ENCODE measurements at places on chromosomes 2 and 18. TPM values are rescaled to one million over a fixed set of nuclear protein-coding genes. Genes with fewer than 3 reads are reported as not detected.

The EHD3 gene
- total RNA-seq, result 0.44 TPM

The CDH7 gene
- total RNA-seq, result not detected

- DNase-seq, result no peak
Observed at GRCh38 chr18:9848170-9848879, 37.4 kb upstream of the TXNDC2 start.

DNA sequence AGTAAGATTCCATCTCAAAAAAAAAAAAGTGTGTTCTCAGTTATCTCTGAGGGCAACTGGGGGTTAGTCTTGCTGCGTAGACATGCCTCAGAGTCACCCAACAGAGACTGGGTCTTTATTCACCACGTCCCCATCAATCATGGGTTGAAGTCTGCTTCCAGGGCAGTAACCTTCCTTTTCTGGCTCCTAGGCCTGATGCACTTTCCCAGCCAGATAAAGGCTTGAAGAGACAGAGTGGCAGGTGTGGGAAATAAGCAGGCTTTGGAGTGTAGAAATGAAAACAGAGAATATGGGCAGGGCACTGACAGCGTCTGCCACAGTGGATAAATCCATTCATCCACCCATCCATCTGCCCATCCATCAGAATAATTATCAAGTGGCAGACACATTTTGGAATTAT lies 134.1 kb upstream of the LGALSL start:
- no peak for DNase-seq

- no peak for DNase-seq
Observed at GRCh38 chr2:80335411-80335810, 30.9 kb upstream of the LRRTM1 start.

All from activated CD4-positive, alpha-beta T cell treated with anti-CD3 and anti-CD28 coated beads, Interleukin-2, amount 10 ng/mL, durations not matched to agents 7 days and 5 days (primary cell).